ENCODE measurements at places on chromosomes 7 and 10.
A peak's percentile ranks its signal among the peaks of the same experiment; 100 is the strongest.

DNA sequence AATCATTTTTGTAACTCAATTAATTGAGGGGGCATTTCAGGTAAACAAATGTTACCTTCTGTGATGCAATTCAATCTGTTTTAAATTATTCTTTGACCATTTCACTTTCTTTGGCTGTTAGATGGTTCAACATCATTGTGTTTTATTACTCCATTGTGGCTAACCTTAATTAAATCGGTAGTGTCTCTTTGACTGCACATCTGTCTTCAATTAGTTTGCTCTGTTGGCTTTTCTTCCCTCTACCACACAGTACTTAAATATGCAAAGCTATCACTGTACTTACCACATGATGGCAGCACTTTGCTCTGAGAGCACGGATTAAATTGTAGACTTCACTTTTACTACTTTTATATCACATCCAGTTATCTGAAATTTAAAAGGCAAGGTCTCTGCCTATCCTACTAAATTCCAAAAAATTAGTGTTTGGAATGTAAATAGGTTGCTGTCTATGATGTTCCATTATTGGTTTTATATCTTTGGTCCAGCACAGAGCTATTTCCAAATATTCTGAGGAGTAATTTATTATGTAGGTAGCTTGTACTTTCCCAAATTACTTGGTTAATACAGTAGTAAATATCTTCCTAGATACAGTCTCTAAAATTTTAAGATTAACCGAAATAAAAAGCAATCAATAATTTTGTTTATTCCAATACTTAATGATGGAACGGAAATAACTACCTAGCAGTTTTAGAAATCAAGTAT lies 352.0 kb downstream of the PCLO start:
- DNase-seq: peak; percentile 83

DNA sequence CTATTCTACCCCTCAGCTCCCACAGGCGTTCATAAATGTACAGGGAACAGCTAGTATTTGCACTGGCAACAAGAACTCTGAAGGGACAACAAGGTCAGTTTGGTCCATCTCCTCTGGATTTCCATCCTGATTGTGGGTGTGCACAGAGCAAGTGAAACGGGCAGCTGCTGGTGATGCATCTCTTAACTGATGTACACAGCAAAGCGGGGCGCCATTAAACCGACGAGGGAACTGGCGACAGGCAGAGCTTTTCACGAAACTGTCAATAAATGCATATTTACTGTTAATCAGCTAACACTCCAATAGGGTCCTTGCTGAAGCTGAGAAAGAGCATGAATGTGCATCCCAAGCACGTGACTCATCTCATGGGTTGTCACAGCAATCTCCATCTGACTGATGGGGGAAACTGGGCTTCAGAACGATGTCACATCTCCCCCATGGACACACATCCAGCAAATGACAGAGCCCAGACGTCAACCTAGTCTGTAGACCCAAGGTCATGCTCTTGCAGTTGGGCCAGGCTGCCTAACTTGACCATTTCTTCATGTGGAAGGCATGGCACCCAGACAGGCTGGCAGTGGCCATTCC lies 54.2 kb downstream of the FAM53B start:
- no peak for DNase-seq

GRCh38 chr10:117186832-117187615 lies 10.3 kb upstream of the KCNK18 start:
- DNase-seq: peak; percentile 36

GRCh38 chr10:68517188-68517587 lies 10.1 kb downstream of the SLC25A16 start:
- peak; percentile 5 for DNase-seq

DNA sequence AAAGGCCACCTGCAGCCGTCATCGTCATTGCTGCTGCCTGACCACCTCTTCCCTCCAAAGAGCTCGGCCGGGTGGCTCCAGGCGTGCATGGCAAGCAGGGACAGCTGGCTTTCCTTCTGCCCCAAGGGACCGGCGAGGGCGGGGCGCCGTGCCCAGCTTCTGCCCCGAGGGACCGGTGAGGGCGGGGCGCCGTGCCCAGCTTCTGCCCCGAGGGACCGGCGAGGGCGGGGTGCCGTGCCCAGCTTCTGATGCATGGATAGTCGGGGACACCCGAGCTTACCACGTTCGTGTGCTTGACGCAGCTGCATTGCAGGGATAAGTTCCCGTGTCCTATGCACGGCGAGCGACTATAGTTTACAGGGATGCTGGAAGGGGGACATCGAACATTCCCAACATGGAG lies 27.0 kb downstream of the CFAP46 start:
- DNase-seq: no peak

GRCh38 chr10:79404231-79404609 lies 41.2 kb downstream of the ZCCHC24 start:
- DNase-seq: peak; percentile 93

DNA sequence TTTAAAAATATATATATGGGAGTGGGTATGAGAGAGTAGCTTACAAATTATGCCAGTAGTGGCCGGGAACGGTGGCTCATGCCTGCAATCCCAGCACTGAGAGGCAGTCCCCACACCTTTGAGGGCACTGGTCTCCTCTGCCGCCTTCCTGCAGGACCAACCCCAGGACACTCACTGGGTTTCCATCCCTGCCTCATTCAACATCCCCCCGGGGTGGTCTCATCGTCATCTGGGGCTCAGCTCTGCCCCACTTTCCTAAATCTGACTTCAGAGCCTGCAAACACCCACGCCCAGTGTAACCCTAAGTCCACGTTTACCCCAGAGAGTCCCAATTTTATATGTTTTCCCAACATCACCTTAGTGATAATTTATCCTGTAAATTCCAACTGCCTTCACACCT lies 96.5 kb downstream of the DIP2C start:
- no peak for DNase-seq

DNA sequence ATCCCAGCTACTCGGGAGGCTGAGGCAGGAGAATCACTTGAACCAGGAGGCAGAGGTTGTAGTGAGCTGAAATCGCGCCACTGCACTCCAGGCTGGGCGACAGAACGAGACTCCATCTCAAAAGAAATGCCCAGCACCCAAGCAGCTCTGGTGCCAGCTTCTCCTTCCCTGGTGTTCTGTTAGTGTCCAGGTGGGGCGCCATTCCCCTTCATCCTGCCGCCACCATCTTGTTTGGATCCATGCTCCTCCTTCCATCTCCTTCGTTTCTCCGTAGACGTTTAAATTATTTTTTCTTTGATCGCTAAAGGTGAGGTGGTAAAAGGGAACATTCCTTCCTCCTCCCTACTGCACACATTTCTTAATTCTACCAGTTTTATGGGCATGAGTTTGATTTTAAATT lies 30.3 kb downstream of the PROSER2 start:
- DNase-seq: no peak

GRCh38 chr7:12030116-12030515 lies 181.0 kb upstream of the TMEM106B start:
- DNase-seq: peak; percentile 88

DNA sequence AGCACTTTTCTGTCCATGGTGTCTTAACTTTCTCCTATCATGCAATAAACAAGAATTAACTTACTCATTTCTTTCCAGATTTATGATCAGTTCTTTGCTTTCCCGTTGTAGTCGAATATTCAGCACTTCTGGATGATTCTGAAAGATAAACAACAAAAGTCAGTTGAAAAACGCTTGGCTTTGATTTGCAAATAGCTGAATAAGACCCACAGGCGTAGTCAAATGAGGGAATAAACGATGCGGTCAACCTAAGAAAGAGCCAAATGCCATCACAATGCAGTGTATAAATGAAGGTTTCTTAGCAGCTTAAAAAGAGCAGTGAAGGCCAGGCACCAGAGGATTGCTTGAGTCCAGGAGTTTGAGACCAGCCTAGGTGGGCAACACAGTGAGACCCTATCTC lies 109.4 kb downstream of the ADAM12 start:
- peak; percentile 62 for DNase-seq

DNA sequence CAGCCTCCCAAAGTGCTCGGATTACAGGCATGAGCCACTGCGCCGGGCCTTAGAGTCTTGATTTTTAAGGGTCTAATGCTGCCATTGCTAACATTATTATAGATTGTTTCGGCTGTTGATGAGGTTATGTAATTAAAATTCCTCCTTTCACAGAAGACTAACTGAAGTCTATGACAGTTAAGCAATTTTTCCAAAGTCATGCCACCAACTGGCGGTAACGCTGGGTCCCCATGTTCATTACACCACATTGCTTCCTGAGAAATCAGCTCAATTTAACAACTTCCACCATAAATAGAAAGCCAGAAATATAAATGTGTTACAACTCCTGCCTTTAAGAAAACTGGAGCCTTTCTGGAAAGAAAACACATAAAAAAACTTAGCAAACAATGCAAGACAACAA lies 3.5 kb downstream of the ERLIN1 start:
- DNase-seq: no peak

- DNase-seq: peak; percentile 69
Observed at GRCh38 chr7:16918288-16918895, 36.6 kb upstream of the AGR3 start.

- DNase-seq: no peak
Observed at GRCh38 chr10:124020981-124021815, 72.2 kb downstream of the CHST15 start.

GRCh38 chr10:5355594-5356301 lies 9.0 kb upstream of the UCN3 start:
- no peak for DNase-seq

DNA sequence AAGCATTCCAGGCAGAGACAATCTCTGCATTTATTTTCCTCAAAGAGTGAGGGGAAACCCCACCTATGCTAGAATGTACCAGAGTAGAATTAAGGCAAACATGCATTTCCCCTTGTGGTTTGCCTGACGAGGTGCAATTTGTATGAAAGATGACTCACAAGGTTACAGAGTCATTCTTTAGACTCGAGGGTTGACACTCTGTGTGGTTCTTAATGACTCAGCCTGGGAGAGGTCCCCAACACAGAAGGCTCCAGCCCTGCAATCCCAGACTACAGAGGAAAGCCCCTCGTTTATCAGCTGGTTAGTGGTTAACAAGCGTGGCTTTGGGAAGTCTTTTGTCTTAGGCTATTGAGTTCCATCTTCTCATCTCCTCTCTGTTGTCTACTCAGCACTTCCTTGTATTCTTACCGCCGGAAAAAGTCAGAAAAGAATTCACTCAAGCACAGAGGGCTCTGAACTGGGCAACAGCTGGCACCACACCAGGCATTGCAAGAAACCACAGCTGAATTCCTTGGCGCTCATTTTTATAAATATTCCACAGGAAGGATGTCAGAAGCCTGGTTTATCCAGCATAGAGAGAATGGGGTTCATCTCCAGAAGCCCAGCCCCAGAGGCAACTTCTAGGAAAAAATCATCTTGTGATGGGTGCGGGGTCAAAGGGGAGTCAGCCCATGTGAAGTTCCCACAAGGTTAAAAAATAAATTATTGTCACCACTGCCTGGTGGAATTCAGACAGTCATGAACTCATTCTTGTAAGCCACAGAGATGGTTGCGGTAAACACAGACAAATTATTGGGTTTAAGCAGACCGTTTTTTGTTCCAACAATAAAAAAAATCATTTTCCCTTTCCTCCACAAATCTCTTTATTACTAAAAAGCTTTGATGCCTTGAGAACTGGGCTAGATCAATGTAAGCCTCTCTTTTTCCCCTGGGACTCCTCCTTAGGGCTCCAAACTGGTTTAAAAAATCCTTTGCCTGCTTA lies 24.5 kb upstream of the SVIL start:
- peak; percentile 100 for DNase-seq

GRCh38 chr10:14508725-14509124 lies 178.0 kb upstream of the FRMD4A start:
- no peak for DNase-seq

- peak; percentile 34 for DNase-seq
Observed at GRCh38 chr7:33563651-33564050, 341.7 kb upstream of the BMPER start.

DNA sequence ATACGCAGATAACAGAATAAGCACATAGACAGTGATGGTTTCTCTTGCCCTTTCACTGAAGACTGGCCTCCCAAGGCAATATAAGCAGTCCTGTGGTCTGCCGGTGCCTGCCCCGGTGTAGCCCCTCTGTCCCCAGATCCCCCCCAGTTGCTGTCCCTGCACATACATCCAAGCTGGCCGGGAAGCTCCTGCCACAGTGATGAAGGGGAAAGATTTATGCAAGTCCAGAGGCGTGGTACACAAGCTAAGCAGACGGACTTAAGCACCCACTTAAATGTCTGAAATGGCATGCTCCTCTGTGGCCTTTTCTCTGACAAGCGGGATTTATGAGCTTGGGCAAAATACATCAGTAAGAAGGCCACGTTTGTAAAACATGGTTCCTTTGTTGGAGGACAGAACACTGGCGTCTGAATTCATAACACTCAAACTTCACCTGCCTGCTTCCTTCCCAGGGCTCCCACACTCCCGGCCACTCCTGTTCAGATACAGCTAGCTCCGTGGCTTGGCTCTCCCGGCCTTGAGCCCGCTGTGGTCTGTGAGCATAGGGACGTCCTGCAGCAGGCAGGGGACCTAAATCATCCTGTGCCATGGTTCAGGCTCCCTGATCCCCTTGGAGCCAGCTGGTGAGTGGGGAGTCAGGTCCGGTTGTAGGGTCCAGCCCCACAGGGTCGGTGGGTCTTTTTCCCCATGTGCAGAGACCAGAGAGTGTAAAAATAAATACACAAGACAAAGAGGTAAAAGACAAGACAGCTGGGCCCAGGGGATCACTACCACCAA lies 61.7 kb upstream of the PPP2R2D start:
- DNase-seq: no peak

GRCh38 chr7:43552122-43552521 lies 30.8 kb upstream of the STK17A start:
- DNase-seq: no peak

GRCh38 chr7:158056761-158057160 lies 530.9 kb downstream of the PTPRN2 start:
- DNase-seq: no peak

DNA sequence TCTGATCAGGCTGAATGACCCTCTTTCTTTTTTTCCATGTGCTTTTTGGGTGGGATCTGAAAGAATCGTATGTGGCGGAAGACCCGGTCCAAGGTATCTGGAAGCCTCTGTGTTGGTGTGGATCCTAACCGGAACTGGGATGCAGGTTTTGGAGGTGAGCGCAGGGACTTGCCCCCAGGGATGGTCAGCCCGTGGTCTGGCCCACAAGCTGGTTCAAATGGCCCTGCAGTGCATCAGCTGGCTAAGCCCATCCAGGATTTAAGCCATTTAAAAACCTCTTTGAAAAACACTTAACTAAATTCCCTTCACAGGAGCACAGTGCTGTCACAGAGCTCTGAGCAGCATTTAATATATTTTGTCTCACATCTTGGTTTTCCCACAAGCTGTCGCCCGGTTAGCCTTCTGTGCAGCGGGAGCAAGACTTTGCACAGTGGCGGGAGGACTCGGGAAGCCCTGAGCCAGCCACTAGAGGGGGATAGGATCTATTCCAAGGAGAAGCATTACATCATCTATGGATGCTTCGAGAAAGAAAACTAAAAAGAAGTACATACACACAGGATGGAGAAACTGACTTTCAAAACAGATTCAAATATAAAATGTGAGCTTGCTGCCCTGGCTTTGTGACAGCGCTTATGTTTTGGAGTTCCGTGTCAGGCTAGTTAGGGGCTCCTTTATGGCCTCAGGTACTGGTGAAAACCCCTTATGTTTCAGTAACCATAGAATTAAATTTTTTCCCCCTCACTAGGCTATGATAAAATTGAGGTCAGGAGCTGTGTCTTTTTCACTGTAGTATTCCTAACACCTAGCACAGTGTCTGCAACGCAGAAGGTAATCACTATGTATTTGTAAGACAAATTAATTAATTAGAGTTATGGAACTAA lies 11.3 kb downstream of the CPA2 start:
- DNase-seq: peak; percentile 88
